Activated CD4-positive, alpha-beta T cell treated with anti-CD3 and anti-CD28 coated beads, Interleukin-2, amount 10 ng/mL, durations not matched to agents 24 days and 14 days (primary cell): ENCODE measurements at places on chromosomes 7 and 10.

- H3K4me3 ChIP-seq: no peak overlapping the region
- H3K27me3 ChIP-seq: no peaks in the 10 kb centered on the region
Measured at GRCh38 chr10:52252307-52252706, 61.8 kb upstream of the DKK1 start.

GRCh38 chr7:31699050-31699449, 12.0 kb downstream of the PPP1R17 start:
- H3K4me3 ChIP-seq: no peak overlapping the region
- H3K27ac ChIP-seq: no peak overlapping the region
- H3K36me3 ChIP-seq: no peaks in the 10 kb centered on the region
- H3K4me1 ChIP-seq: no peaks in the 10 kb centered on the region
- no peak for DNase-seq

DNA sequence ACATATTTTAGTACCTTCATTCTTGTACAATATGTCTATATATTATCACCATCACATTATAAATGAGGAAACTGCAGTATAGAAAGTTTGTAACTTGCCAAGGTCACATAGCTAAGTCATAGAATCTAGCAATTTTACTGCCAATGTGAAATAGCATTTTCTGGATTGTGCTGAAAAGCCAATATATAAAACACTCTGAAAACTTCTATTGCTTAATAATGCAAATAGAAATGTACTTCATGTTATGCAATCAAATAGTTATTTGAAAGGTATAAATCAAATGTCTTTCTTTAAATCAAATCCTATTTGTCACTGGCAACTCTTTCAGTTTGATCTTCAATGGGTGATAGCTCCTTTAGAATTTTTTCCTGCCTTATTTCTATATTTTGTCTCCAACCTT, 129.5 kb downstream of the TMEM26 start:
- H3K4me1 ChIP-seq: no peaks in the 10 kb centered on the region
- H3K4me3 ChIP-seq: no peak overlapping the region
- H3K27me3 ChIP-seq: peaks cover 10% of the 10 kb centered on the region
- no peak for DNase-seq
- no peaks in the 10 kb centered on the region for H3K36me3 ChIP-seq
- no peak overlapping the region for H3K27ac ChIP-seq

DNA sequence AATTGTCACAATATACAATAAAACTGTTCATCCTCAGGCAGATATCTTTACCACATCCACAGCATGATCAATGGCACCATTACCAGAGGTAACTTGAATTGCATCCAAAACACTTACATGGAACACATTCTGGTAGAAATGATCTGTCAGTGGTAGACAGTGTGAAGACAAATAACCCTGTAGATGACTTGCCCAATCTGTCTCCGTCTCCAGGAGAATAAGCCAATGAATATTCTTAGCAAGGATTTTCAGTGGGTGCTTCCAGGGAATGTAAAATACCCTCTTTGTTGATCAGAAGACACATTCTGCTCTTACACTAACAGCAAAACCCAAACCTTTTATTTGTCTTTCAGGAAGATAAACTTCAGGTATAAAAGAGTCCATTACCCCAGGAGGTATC, 43.8 kb downstream of the VWC2 start:
- DNase-seq: no peak
- H3K4me1 ChIP-seq: no peaks in the 10 kb centered on the region
- no peaks in the 10 kb centered on the region for H3K27me3 ChIP-seq
- H3K27ac ChIP-seq: no peak overlapping the region
- no peak overlapping the region for H3K4me3 ChIP-seq

GRCh38 chr10:93926613-93927012, 32.8 kb downstream of the SLC35G1 start:
- no peaks in the 10 kb centered on the region for H3K4me1 ChIP-seq
- no peaks in the 10 kb centered on the region for H3K27me3 ChIP-seq
- no peaks in the 10 kb centered on the region for H3K36me3 ChIP-seq
- DNase-seq: no peak
